ENCODE measurements at places on chromosomes 1 and 21.

- no peak for DNase-seq
Observed at GRCh38 chr1:186443638-186444037, 17.3 kb downstream of the PDC start.

DNA sequence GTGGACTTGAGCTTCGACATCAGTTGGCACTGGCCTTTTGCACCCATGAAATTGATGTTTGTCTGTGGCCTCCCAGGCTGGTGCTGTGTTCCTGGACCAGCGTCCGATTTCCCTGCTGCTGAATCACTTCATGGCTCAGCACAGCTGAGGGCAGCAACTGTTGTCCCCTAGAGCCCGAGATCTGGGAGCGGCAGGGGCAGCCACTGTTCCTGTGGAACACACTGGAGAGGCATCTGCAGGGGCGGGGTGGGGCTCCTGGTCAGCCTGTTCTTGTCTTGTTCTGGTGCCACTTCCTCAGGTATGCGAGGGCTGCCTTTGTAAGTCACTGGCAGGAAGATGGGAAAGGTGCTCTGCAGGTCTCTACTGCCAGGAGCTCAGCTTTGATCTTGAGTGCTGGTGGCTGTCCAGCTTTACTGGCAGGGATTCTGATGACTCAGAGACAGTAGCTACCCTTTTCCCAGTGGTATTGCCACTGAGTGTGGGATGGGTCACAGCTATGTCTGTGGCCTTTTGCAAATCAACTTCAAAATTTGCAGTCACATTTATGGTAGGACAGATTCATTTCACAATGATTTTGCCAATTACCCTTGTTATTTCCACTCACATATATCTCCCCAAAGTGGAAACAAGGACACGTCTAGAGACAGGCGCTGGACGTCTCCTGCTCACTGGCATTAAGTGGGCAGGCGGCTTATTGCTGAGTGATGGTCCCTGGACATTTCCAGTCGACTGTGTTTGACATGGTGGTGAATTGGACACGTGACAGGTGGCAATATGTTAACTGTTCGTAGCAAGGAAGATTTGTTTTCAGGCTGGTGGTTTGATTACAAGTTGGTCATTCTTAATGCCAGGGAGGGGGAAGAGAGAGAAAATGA lies 15.3 kb downstream of the AGPAT3 start:
- no peak for DNase-seq

- no peak for DNase-seq
Observed at GRCh38 chr21:28781602-28782276, 210.9 kb downstream of the LTN1 start.

DNA sequence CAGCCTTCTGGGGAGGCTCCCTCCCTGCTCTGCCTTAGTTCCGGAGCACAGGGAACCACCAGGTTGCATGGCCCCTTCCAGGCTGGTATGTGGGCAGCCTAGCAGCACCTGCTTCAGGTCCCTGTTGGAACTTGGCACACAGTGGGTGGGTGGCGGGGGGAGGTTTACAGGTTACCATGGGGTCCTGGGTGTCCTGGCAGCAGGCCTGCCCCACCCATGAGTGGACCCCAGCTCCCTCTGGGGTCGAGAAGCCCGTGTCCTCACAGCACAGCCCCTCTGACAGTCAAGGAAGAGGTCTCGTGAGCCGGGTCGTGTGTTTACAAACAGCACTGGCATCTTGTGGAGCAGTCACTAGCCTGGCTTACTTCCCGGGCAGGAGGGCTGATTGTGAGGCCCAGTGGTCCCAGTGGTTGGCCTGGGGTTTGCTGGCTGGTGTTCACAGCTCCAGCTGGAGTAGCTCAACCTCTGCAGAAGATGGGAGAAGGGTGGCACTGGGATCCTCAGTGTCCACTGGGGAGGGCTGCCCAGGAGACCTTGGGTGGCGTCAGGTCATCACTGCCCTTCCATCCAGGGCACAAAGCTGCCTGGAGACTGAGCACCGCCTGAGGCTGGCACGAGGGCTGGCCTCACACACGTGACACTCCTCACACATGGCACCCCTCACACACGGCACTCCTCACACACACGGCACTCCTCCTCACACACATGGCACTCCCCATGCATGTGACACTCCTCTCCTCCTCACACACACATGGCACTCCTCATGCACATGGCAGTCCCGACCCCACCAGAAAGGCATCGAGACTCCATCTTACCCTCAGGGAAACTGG lies 100.9 kb downstream of the RIPK4 start:
- DNase-seq, result no peak

GRCh38 chr1:47577303-47578025 lies 139.6 kb downstream of the FOXD2 start:
- no peak for DNase-seq

GRCh38 chr1:58084266-58084665 lies 462.3 kb downstream of the OMA1 start:
- DNase-seq, result no peak

GRCh38 chr1:243946946-243947345 lies 96.9 kb upstream of the AKT3 start:
- no peak for DNase-seq

DNA sequence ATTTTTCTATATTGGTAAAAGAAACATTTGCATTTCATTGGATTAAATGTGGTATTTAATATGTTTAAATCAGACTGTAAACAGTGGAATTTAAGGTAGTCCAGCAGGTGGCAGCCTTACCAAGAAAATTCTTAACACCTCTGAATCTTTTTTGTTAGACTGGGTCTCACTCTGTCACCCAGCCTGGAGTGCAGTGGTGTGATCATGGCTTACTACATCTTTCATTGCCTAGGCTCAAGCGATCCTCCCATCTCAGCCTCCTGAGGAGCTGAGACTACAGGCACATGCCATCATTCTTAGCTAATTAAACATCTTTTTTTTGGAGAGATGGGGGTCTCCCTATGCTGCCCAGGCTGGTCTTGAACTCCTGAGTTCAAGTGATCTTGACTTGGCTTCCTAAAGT lies 98.8 kb downstream of the RABGAP1L start:
- no peak for DNase-seq

DNA sequence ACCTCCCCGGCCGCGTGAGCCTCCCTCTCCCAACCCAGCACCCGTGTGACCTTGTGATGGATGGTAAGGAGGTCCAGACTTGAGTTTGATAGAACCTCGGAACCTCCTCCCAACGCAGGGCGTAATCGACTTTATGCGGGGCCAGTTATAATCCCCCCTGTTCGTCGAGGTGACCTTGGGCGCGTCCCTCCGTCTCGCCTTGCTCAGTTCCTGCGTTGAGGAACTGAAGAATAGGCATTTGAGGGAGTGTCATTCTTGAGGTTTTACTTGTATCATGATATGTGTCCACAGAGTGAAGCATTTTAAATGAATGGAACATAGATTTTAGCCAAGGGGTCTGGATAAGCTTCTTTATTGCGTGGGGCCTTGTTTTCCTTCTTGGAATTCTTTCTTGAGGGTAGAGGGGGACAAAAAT lies 433 bp downstream of the TIMM17A start:
- DNase-seq, result no peak

- no peak for DNase-seq
Observed at GRCh38 chr1:201406831-201407406, 7.8 kb upstream of the LAD1 start.

DNA sequence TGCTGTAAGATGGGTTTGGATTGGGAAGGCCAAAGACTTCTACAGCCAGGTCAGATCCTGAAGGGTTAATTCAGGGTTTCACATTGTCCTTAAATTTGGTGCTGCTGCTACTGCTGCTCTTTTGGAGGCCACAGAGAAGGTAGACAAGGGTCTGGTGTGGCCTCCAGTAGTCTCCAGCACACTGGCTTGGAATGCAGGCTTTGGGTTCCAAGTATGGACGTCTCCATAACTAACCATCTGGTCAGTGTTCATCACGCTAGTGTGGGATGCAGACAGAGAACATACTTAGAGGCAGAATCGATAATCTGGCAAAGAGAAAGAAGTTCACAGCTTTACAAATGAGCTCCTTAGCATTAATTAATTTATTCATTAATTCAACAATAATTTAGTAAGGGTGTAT lies 154.1 kb downstream of the ZBTB18 start:
- DNase-seq, result no peak

DNA sequence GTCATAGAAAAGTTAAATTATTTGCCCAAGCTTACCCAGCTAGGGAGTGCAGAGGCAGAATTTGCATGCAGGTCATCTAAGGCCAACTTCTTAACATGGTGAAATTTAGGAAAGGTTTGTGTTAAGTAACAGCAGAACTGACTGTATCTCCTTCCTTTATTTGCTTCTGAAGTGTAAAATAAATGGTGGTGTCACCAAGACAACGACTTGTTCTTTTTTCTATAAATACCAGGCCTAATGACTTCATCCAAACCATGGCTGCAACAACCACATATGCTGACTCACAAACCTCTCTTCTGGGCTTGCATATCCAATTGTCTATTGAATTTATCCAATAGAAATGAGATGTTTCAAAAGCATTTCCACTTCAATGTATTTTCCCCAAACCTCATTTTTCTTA lies 19.1 kb downstream of the COL24A1 start:
- DNase-seq, result no peak

DNA sequence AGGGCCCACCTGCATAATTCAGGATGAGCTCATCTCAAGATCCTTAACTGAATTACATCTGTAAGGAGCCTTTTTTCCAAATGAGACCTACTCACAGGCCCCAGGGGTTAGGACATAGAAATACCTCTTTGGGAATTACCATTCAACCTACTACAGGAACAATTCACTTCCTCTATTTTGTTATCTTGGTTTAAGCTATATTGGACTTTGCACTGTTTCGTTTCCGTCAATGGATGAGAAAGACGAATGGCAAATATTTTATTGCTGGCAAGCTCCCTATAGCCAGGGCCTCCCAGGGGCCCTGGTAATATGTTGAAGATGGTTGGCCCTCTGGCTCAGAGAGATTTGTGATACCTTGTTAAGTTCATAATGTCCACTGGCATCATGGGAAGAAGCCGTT lies 384.2 kb upstream of the DUSP10 start:
- DNase-seq, result no peak
